ENCODE measurements at places on chromosomes 7 and 10.

- DNase-seq = no peak
Observed at GRCh38 chr7:99748846-99749579, 14.0 kb upstream of the CYP3A7 start.

- DNase-seq = no peak
Observed at GRCh38 chr7:65731562-65732035, 141.3 kb upstream of the VKORC1L1 start.

DNA sequence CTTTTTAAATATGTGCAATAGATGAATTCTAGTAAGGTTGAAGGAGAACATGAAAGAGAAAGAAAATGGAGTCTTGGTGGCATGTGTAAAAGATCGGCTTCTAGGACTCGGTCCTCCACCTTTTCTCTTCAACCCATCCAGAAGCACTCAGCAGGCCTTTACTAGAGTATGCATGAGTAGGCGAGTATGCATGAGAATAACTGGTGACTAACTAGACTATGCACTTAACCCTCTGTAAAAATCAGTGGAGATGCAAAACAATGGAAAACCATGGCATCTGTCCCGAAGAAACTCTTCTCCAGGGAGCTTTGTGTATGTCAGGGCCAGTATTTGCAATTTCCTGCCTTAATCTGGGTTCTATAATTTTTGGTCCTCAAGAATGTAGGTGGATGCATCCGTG is 40.0 kb upstream of the GRB10 start:
- no peak for DNase-seq

GRCh38 chr10:130515670-130516069 is 379.5 kb downstream of the GLRX3 start:
- DNase-seq = no peak

- DNase-seq = no peak
Observed at GRCh38 chr10:124601016-124601415, 139.4 kb downstream of the LHPP start.

DNA sequence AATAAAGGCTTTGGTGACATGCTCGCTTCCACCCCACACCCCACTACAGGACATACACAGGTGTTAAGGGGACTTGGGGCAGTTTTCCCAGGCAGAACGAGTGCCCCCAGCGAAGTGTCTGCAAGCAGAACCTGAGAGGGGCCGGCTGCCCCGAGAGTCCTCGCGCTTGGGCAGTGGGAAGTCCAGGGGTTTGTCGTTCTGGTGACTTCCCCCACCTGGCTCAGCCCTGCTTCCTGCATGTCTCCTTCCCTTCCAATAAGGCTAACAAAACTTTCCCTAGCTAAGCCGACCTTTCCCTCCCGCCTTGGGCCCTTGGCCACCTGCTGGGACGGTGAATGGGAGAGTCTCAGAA is 916 bp downstream of the VWA2 start:
- no peak for DNase-seq

DNA sequence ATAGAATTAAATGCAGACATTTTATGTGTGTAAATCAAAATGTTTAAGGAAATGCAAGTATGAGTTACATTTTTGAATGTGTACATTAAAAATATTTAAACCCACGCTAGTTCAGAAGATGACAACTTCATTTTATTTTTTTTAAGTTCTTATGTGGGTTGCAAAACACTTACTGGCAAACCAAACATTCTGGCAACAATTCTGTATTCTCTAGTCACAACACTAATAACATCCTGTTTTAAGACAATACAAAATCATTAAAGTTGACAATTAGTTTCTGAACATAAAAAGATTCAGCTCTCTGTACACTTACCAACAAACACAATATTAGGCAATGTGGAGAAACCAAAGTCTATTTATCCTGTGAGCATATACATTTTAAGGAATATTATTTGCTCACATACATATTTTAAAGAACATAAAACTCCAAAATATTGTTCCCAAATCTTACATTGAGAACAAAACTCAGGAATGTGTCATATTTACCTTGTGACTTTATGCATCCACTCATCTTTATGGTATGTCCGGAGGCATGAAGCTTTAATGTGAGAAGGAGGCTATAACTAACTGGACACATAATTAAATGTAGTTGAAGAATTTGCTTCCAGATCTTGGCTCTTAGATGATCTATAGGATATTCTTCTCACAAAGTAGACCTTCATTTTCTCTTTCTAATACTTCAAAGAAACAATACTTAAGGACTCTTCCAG is 134.7 kb downstream of the DGKB start:
- no peak for DNase-seq

DNA sequence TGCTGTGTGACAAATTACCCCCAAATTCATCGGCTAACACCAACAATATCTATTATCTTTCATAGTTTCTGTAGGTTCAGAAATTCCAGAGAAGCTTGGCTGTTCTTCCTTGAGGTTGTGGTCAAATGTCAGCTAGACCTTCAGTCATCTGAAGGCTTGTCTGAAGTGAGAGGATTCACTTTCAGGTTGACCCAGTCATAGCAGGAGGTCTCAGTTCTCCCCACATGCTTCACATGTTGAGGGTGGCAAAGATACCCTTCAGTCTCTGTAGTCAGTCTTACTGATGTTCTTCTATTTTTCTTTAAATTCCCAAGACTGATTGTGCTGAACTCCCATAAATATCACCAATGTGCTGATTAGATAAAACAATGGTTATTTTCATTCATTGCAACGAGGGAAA is 1692.0 kb downstream of the REEP3 start:
- no peak for DNase-seq

- no peak for DNase-seq
Observed at GRCh38 chr7:17617380-17617779, 318.9 kb downstream of the AHR start.

GRCh38 chr10:14815681-14816080 is 22.2 kb downstream of the CDNF start:
- peak; percentile 70 for DNase-seq

- no peak for DNase-seq
Observed at GRCh38 chr7:39294022-39294421, 272.2 kb upstream of the YAE1 start.

DNA sequence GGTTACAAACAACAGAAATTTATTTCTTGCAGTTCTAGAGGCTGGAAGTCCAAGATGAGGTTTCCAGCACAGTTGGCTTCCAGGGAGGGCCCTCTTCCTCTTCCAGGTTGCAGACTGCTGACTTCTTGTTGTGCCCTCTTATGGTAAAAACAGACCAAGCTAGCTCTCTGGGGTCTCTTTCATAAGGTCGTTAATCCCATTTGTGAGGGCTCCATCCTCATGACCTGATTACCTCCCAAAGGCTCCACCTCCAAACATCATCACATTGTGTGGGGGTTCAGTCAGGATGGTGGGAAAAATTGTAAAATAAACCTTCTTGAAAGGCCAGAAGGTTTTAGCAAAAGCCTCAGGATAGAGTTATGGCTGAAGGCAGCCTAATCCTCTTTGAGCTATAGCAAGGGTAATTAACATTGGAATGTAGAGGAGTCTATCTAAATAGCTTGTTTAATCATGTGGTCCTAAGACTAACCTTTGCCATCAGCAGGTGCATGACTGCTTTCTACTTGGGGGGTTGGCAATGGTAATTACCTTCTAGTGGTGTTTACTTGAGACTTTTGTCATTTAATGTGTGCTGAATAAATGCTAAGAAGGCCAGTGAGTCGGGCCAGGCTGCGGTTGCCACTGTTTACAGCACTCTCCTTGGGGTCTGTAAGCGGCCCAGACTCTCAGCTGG is 80.8 kb downstream of the PPP1R17 start:
- no peak for DNase-seq

DNA sequence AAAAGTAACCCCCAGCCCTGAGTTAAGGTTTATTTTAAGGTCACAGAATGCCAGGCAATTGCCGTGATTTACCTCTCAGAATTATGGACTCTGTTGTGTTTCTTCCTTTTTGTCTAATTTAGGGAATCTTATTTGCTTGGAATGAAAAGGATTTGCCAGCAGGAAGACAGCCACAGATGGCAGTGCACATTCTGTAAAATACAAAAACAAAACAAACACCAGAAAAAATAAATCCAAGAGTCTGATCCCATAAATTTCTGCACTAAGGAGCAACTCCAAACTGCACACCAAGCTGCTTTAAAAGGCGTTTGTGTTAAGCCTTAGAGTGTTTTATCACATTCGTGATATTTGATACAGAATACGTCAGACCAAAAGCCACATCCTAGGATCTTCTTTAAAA is 199.0 kb upstream of the C7orf33 start:
- no peak for DNase-seq

GRCh38 chr7:55053651-55054571 is 35.1 kb downstream of the EGFR start:
- DNase-seq = no peak

GRCh38 chr7:156017916-156018700 is 205.8 kb upstream of the SHH start:
- DNase-seq = no peak

GRCh38 chr7:46386428-46387399 is 465.6 kb upstream of the IGFBP3 start:
- DNase-seq = peak; percentile 10

DNA sequence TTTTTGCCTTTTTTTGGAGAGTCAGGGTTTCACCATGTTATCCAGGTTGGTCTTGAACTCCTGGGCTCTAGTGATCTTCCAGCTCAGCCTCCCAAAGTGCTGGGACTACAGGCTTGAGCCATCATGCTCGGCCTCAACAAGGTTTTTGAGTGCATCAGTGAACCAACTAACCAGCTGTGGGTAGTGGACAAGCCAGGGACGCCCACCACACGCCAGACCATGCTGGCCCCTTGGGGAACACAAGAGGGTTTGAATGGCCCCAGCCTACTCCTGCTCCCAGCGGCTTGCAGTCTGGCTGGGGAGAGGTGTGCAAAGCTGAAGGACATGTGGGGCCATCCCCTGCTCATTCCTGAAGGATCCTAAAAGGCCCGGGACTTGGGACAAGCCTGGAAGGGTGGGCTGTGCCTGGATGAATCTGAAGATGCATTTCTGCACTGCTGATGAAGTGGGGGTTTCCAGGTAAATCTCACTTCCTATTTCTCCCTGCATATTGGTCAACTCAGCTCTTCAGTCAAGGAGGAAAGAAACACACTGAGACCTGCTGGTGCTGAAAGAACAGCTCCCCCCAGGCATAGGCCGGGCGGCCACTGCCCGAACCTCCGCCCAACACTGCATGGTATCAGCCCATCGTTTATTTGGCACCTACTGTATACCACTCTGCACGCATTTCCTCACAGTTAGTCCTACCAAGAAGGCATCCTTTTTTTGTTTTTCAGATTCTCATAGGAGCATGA is 6.9 kb downstream of the MMD2 start:
- DNase-seq = no peak

GRCh38 chr10:31004611-31005193 is 27.0 kb downstream of the ZNF438 start:
- DNase-seq = peak; percentile 92

DNA sequence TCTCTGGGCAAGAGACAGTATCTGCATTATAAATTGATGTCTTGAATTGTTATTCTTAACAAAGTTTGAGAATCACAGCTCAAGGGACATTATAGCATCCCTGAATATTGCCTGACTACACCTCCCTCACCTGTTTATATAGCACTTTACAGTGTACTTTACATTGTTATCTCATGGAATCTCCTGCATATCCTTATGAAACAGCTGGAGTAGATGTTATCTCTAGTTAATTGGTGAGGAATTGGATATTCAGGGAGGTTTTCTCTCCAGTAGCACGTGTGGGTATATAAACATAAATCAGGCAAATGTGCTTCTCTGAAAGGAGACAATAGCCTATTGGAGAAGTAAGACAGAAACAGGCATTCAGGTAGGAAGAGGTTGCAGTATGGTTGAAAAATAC is 117.2 kb downstream of the SRI start:
- DNase-seq = no peak

DNA sequence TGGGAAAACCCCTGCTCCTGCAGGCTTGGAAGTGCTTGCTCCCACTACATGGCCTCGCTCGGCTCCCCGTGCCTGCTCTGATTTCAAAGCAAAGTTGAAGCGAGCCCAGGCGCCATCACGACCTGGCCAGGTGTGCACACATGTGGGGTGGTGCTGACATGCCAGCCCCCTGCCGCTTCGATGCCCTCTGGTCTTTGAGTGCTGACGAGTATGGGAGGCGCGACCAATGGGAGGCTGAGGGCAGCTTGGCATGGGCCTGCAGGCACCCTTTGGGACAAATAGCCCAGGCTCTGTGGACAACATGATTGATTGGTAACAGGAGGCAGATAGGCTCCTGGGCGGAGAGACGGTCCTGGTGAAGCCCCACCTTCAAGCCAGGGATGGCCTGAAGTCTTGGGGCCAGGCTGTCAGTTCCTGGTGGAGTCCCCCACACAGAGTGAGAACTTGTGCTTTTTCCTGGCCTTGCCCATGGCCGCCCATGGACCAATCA is 252.4 kb upstream of the SEMA3A start:
- no peak for DNase-seq

GRCh38 chr10:125720002-125720382 is 483 bp downstream of the EDRF1 start:
- no peak for DNase-seq

DNA sequence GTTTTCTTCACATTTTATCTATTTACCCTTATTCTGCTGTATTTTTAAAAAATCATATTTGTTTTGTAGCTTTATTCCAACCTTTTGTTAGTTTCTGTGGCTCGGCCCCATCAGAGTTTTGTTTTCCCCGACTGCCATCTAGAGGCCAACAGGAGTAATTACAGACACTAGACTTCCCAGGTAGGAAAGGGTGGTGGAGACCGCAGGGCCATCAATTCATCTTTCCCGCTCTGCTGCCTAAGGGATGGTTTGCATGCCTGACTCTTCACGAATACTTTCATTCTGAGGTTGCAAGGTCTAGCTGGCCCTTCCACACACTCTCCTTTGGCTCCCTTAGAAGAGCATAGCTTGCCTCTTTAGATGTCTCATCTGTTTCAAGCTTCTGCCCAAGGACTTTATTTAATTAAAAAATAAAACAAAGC is 38.3 kb downstream of the LYZL2 start:
- peak; percentile 18 for DNase-seq

DNA sequence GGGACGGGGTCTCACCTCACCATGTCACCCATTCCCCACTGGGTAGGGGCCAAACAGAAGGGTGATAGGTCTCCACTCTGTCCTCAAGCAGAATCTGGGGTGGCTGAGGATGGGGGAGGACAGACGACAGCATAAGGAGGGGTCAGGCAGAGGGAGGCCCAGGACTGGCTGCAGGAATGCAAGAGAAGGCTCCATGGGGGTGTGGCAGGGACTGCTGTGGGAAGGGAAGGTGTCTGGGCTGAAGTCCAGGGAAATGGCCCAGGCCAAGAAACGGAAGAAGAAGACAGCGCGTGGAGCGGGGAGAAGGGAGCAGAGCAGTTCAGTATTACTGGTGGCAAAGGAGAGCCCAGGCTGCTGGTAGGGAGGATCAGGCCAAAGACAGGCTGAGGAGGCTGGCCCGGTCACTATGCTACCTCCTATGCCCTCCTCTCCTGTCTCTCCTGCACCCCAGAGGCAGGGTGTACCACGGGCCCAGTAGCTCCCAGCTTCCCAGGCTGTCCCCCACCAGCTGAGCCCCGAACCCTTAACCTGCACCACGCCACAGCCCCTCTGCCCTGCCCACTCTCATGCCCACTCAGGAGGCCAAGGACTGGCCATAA is 60.9 kb downstream of the GRB10 start:
- no peak for DNase-seq
